Aorta (tissue), 5 donors: ENCODE measurements at places on chromosomes 6 and 20. TPM values are rescaled to one million over a fixed set of nuclear protein-coding genes. Genes with fewer than 3 reads are reported as not detected.

ABHD16B gene
- total RNA-seq, result not detected

GRCh38 chr6:161434921-161435747, 161.3 kb upstream of the AGPAT4 start:
- DNase-seq, result no peak

B3GALT4 gene
- 14.3 TPM for total RNA-seq

GRCh38 chr6:44800171-44800783, 412.8 kb downstream of the CDC5L start:
- DNase-seq, result no peak

DEFB110 gene
- total RNA-seq, result not detected

GRCh38 chr6:105352037-105352617, 50.8 kb downstream of the PREP start:
- no peak for DNase-seq

GRCh38 chr6:148548065-148548748, 198.6 kb upstream of the UST start:
- DNase-seq, result no peak

WRNIP1 gene
- total RNA-seq, result 39.7 TPM

GRCh38 chr6:1554476-1555310, 55.0 kb upstream of the FOXC1 start:
- peak; percentile 83 for DNase-seq

IRF4 gene
- 1.6 TPM for total RNA-seq

DNA sequence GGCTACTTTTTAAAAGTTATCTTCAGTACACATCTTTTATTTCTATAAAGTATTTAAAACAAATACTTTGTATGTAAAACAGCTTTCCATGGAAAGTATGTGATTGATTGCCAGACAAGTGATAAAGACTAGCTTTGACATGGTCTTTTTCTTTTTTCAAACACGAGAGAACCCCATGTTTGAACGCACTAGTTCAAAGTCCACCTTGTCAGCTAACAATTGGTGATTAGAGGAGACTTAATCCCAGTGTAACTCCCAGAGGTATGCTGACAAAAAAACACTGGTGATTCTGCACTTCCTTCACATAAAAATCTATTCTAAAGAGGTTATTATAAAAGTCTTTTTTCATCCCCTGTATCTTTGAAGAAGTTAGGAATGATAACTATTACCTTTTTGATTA, 438.1 kb downstream of the GJA1 start:
- DNase-seq, result no peak

- DNase-seq, result no peak
Measured at GRCh38 chr20:9211016-9211760, 142.3 kb downstream of the PLCB4 start.

- peak; percentile 88 for DNase-seq
Measured at GRCh38 chr20:63775096-63775978, 35.8 kb downstream of the SLC2A4RG start.

SLC18B1 gene
- 9.2 TPM for total RNA-seq

GRCh38 chr6:107539849-107540464, 50.0 kb downstream of the SOBP start:
- DNase-seq, result no peak

DNA sequence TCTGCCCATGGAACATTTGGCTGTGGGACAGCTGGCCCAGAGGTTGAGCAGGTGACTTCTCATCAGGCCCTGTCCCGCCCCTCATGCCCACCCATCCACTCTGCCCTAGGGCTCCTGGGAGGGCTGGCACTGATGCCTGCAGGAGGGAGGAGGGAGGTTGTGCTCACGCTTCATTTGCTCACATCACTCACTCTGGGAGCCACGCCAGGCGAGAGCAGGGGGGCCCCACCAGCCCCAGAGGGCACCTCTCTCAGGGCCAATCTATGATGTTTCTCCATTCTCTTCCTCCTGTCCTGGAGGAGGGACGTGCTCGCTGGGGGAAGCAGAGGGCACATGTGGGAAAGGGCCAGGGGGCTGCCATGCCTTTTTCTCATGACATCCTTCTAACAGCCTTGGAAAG, 10.9 kb upstream of the GLP1R start:
- no peak for DNase-seq
